ENCODE measurements at places on chromosomes 4 and X.
A peak's percentile ranks its signal among the peaks of the same experiment; 100 is the strongest.

- DNase-seq = no peak
Measured at GRCh38 chr4:156705311-156705710, 266.3 kb downstream of the PDGFC start.

DNA sequence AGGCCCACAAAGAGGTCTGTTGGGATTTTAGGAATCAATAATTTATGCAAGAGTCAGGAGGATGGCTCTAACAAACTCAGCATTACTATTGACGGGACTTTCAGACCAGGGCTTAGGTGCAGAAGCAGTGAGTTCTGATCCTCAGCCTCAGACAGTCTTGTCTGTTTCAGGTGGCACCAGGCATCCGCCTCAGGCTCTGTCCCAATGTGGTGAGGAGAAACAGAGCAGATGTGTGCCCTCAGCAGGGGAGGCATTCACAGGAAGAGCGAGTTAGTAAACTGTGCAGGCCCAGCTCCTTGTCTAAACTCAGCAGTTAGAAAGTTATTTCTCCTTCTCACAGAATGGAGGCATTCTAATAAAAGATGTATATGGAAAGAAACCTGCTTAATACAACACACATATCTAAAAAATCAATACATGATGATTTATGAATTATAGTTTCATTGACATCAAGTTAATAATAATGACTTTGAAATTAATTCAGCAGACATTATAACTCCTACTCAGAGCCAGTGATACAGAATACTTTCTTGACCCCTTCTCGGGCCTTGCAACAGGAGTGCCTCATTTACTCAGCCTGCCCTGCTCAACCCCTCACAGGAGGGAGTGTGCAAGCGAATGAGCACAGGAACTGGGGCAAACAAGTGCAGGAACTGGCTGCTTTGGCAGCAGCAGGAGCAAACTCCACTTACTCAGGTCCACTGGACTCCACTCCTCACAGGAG lies 202.8 kb upstream of the SMIM31 start:
- DNase-seq = no peak

- no peak for DNase-seq
Measured at GRCh38 chr4:111842336-111842735, 302.9 kb upstream of the FAM241A start.

GRCh38 chr4:81796790-81797528 lies 325.3 kb upstream of the RASGEF1B start:
- DNase-seq = no peak

- DNase-seq = no peak
Measured at GRCh38 chrX:140762061-140762460, 52.5 kb downstream of the LINC00632 start.

- DNase-seq = no peak
Measured at GRCh38 chr4:41504167-41504818, 33.7 kb upstream of the LIMCH1 start.

- DNase-seq = no peak
Measured at GRCh38 chr4:173909294-173909693, 374.2 kb downstream of the FBXO8 start.

DNA sequence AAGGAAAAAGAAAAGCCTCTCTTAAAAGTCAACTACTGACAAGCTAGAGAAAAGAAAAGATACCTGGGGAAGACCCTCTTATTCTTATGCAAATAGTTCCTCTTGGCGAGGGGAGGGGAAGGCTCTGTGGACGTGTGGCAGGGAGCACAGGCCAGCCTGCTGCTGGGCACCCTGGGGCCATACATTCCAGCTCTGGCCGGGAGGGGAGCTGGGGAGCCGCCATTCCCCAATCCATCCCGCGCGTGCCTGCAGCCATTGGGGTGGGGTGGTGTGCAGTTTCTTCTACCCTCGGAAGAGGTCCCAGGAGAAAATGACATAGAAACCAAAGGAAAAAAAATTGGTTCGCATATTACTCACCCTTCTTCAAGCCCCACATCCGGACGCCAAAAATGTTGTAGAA lies 1496.4 kb downstream of the RPA4 start:
- no peak for DNase-seq

DNA sequence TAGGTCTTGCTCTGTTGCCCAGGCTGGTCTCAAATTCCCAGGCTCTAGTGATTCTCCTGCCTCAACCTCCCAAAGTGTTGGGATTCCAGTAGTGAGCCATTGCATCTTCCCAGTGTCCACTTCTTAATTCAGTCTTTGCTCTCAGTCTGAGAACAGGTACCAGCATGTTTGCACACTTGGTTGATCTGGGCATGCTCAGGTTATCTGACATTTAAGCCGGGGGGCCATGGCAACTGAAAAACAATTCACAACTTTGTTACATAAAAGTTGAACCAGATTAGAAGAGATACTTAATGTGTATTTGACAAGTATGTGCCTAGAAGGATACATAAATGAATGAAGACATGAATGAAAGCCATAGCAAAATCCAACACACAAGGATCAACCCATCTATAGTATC lies 39.0 kb downstream of the FGFBP1 start:
- no peak for DNase-seq

DNA sequence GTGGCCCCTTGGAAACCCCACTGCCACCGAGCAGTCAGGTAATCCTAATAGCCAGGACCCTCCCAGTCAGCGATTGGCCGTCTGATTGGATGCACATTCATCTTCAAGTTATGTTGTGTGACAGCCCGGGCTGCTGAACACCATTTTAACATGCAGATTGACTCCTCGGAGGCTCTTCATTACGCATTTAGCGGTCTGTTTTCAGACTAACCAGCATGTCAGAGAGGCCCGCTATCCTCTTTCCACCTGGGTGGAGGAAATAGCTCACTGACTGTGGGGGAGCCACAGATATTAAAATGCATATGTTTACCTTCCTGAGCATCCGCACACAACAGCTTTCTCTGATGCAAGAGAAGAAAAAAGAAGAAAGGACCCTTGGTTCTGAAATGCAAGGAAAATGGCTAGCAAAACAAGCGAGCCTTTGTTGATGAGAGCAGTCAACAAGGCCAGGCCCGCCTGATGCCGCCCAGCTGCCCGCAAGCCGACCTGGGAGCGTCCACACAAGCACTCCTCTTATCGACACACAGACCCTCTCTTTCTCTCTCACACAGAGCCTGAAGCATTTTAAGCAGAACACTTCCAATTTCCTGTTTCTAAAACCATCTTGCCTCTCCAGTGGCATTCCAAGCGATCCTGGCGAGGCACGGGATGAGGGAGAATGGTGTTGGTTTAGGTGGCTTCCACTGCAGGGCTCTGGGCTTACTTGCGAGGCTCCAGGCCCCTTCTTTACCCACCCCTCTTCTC lies 118.3 kb downstream of the MGST2 start:
- DNase-seq = no peak

- no peak for DNase-seq
Measured at GRCh38 chr4:142383354-142383753, 462.7 kb downstream of the INPP4B start.

DNA sequence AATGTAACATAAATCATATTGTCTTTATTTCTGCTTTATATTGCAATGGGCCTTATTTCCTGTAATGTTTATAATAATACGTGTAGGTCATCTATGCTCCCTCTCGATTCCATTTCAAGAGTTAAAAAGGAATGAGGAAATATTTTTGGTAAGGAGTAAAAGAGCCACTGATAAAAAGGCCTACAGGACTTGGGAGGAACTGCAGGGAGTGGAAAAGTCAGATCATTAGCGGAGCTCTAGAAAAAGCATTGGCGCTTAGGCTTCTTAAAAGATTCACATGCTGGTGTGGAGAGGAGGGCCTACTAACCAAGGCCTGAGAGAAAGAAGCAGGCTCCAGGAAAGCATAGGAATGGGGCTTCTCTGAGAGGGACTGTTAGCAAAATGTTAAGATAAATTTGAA lies 82.9 kb upstream of the PNPLA4 start:
- DNase-seq = no peak

DNA sequence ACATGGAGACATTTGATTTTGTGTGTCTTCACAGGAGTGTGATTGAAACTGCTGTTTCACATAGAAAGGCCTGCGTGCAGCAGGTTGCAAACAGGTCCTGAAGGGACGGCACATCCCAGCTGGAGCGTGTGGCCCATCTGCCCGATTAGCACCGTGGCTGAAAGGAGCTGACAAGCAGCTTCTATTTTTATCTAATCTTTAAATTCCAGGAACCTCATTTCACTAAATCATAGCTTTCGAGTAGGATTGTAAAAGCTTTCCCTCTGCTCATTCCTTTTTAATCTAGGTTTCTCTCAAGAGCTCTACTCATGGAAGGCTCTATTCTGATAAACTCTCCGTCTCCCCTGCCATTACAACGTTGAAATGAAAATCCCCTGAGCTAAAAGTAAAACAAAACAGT lies 106.8 kb downstream of the FSTL5 start:
- DNase-seq = peak; percentile 0

Measured in activated naive CD4-positive, alpha-beta T cell (primary cell).